Activated naive CD4-positive, alpha-beta T cell treated with anti-CD3 and anti-CD28 coated beads for 36 hours (primary cell): ENCODE measurements at places on chromosomes 12 and 14. TPM values are rescaled to one million over a fixed set of nuclear protein-coding genes. Genes with fewer than 3 reads are reported as not detected.

DNA sequence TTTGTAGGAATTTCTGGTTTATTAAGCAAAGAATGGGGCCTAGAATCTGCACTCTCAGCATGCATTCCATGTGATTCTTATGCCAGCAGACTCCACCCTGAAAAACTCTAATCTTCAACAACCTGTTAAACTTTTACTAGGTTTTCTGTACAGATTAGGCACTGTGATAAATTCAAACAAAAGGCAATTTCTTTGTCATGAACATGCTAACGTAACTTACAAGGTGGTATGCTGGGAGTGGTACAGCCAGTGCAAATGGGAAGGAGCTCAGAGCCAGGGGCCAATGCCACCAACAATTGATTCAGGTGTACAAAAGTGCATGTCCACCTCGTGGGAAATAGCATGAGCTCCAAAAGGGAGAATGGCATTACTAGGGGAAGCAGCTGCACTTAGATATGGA is 83.0 kb downstream of the PPFIBP1 start:
- DNase-seq: no peak

- DNase-seq: peak; percentile 64
Measured at GRCh38 chr14:96198430-96199130, 6.1 kb upstream of the BDKRB2 start.

DNA sequence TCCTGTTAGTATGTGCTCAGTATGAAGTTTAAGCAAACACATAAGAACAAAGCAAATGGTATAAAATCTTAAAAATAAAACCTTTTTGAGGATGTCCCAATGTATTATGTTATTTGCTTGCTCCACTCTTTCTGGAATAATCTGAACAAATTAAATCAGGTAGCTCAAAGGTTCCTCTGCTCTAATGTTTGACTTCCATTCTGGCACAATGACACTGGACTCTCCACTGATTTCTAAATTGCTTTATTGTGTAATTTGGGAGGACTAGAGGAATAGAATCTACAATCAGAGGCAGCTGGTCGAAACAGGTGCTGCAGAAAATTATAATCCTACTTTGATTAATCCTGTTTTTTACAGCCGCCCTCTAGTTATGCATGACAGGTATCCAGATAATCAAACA is 523.7 kb upstream of the FOXG1 start:
- no peak for DNase-seq

Gene KRT85
- total RNA-seq: not detected

DNA sequence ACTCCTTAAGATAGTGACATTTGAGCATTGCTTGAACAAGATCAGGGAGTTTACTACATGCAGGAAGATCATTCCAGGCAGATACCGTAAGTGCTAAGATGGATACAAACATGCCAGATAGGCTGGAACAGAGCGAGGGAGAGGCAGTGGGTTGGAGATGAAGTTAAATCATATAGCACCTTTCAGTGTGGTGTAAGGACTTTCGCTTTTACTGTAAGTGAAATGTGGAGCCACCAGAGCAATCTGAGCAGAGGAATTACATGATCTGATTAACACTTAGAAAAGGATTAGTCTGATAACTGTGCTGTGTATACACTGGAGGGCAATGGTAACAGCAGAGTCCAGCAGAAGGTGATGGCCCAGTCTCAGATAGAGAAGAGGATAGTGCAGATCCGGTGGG is 163.0 kb upstream of the SSTR1 start:
- peak; percentile 18 for DNase-seq

GRCh38 chr12:51972849-51973273 is 21.4 kb downstream of the ACVR1B start:
- DNase-seq: peak; percentile 87

GRCh38 chr14:22835505-22835904 is 880 bp upstream of the MMP14 start:
- no peak for DNase-seq

DNA sequence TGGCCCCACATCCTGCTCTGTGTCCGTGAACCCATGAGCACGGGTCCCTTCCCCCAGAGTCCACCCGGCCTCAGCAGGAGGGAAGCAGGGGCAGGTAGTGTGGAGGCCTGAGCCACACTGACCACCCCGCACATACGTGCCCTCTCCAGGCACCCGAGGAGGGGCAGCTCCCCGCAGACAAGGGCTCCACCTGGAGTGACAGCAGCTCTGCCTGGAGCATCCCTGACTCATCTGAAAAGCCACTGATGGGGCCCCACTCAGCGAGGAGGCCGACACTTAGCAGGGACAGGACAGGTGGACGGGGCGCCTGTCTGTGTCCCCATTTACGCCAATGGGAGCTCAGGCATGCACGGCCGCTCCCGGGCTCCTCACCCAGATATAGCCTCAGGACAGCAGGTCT is 237.6 kb upstream of the SFSWAP start:
- DNase-seq: no peak

Gene RASAL1
- 3.2 TPM for total RNA-seq
